ENCODE measurements at places on chromosomes 4 and X.

GRCh38 chr4:24770667-24771066 is 24.7 kb upstream of the SOD3 start:
- DNase-seq: no peak

DNA sequence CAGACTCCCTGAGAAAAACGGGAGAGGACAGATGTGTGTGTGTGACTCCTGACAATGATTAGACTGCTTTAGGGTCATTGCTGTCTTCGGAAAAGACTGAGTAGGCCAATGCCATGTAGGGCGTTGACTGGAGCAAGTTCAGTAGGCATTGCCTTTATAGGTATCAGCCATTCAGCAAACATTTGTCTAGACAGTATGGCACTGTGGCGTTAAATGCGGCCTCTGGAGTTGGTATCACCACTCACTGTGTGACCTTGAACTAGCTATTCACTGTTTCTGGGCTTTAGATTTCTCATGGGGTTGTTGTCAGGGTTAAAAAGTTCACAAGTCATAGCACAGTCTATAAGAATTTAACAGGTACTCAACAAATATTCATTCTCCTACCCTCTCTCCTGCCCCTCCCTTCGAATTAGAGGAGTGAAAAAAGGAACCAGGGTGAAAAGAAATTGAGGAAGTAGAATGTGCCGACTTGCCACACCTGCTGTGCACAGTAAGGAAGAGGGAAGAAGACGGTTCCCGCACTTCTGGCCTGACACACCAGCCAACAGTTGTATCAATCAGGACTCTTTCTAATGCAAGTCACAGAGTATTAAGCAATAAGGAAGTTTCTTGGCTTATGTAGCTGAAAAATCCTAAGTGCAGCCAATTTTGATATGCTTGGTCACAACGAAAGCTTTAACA is 83.2 kb upstream of the PLAC8 start:
- no peak for DNase-seq

- DNase-seq: no peak
Measured at GRCh38 chr4:46329118-46329976, 60.6 kb downstream of the GABRA2 start.

- DNase-seq: no peak
Measured at GRCh38 chr4:122663814-122664610, 43.1 kb upstream of the IL21 start.

Measured in activated T-cell treated with anti-CD3 and anti-CD28 coated beads for 4 hours (primary cell).